Osteocyte (in vitro differentiated cells): ENCODE measurements at places on chromosomes 1 and 21. TPM values are rescaled to one million over a fixed set of nuclear protein-coding genes. Genes with fewer than 3 reads are reported as not detected.

The KCTD3 gene
- total RNA-seq = 32.8 and 33.0 TPM in 2 replicates

DNA sequence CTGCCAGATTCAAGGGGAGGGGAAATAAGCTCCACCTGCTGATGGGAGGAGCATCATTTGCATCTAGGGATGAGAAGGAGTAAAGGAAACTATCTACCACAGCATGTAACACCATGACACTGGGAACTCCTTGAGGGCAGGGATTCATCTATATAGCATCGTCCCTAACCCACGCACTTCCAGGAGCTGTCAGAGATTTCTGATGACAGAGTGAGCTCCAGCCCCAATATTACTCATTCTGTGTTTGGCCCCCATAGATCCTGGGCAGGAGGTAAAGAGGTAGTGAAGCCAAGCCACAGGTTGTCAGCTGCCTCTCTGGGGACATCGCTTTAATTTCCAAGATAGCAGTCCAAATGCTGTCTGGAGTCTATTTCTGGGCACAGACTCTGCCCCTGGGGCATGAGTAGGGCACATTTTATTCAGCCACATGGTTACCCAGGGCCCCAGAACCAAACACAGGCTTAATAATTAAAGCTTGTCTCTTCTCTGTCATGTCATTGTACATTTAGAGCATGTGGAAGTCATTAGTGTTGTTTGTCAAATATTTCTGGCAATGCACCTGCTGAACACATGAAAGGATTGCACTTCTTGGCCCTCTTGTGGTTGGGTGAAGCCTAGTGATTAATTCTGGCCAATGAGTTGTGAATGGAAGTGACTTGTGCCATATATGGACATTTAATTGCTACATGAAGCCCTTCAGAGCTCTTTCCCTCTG lies 105.9 kb upstream of the POU3F1 start:
- no peaks in the 10 kb centered on the region for H3K4me1 ChIP-seq
- peaks cover 29% of the 10 kb centered on the region for H3K27me3 ChIP-seq
- H3K27ac ChIP-seq = no peak overlapping the region
- no peak overlapping the region for H3K4me3 ChIP-seq
- H3K36me3 ChIP-seq = no peaks in the 10 kb centered on the region
- DNase-seq = no peak

- no peaks in the 10 kb centered on the region for H3K36me3 ChIP-seq
- no peak for DNase-seq
- H3K4me3 ChIP-seq = no peak overlapping the region
- H3K4me1 ChIP-seq = no peaks in the 10 kb centered on the region
- H3K27ac ChIP-seq = no peak overlapping the region
- peaks cover 58% of the 10 kb centered on the region for H3K27me3 ChIP-seq
These were observed 14.1 kb upstream of the HMGCS2 start for GRCh38 chr1:119782631-119783325.

DNA sequence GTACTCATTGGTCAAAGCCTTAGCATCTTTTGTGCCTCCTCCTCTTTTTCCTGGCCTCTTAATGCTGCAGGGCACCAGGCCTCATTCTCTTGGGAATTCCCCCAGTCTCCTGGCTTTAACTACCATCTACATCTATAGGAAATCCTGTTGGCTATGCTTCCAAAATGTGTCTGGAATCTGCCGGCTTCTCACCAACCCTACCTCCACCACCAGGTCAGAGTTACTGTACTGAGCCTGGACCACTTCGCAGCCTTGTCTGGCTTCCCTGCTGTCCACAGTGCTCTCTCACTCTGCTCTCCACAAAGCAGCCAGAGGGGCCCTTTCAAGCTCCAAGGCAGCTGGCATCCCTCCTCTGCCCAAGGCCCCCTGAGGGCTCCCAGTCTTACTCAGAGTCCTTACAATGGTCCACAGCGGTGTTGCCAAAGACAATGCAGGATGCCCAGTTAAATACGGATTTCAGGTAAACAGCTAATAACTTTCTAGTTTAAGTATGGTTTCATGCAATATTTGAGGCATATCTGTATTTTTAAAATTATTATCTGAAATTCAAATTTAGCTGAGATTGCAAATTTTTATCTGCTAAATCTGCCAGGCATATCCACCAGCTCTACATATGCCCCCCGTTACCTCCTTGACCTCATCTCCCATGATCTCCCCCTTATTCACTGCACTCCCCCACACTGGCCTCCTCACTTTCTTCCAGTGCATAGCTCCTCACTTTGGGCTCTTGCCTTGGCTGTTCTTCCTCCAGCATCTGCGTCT lies 34.5 kb upstream of the FAM163A start:
- no peak overlapping the region for H3K4me3 ChIP-seq
- H3K27me3 ChIP-seq = peaks cover 32% of the 10 kb centered on the region
- no peak for DNase-seq

GRCh38 chr1:33237579-33237978 lies 18.7 kb upstream of the ZNF362 start:
- H3K4me3 ChIP-seq = no peak overlapping the region
- DNase-seq = no peak
- H3K27me3 ChIP-seq = no peaks in the 10 kb centered on the region
- peaks cover 14% of the 10 kb centered on the region for H3K4me1 ChIP-seq
- H3K27ac ChIP-seq = no peak overlapping the region

DNA sequence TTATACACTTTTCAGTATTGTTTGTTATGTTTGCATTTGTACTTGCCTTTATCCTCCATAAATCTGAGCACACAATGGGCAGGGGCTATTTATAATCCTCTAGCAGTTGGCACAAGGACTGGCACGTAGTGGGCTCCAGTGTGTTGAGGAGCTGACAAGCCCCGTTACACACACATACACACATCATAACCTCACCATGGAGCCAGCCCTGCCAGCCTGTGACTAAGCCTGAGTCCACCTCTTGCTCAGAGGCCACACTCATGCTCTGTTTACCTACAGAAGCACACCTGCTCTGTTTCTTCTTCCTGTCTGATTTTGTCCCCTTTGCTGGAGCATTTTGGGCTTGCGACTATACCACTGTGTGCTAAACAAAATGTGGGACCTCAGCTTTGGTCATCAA lies 64.5 kb upstream of the SPATA6 start:
- no peak overlapping the region for H3K27ac ChIP-seq
- DNase-seq = no peak
- H3K4me3 ChIP-seq = no peak overlapping the region
- no peaks in the 10 kb centered on the region for H3K36me3 ChIP-seq
- H3K27me3 ChIP-seq = no peaks in the 10 kb centered on the region

DNA sequence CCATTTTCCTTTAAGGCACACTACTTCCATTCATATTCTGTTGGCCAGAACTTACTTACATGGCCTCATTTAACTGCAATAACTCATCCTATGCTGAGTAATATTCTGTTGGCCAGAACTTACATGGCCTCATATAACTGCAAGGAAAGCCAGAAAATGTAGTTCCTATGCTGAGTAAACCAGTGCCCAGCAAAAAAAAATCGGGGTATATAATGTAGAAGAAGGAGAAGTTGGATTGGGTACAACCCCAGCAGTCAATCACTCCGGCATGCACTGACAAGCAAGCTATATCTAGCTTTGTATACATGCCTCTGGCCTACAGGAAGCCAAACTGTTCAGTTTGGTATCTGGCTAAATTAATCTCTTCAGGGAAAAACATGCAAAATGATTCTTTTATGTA lies 39.4 kb upstream of the PPIH start:
- no peaks in the 10 kb centered on the region for H3K36me3 ChIP-seq
- H3K27ac ChIP-seq = no peak overlapping the region
- peaks cover 29% of the 10 kb centered on the region for H3K27me3 ChIP-seq

- no peak for DNase-seq
- H3K36me3 ChIP-seq = no peaks in the 10 kb centered on the region
- H3K4me3 ChIP-seq = no peak overlapping the region
- H3K27me3 ChIP-seq = peaks cover 45% of the 10 kb centered on the region
- no peaks in the 10 kb centered on the region for H3K4me1 ChIP-seq
- no peak overlapping the region for H3K27ac ChIP-seq
These were observed 19.9 kb upstream of the C1QA start for GRCh38 chr1:22616571-22616970.
